ENCODE measurements at places on chromosomes 11 and 22.

DNA sequence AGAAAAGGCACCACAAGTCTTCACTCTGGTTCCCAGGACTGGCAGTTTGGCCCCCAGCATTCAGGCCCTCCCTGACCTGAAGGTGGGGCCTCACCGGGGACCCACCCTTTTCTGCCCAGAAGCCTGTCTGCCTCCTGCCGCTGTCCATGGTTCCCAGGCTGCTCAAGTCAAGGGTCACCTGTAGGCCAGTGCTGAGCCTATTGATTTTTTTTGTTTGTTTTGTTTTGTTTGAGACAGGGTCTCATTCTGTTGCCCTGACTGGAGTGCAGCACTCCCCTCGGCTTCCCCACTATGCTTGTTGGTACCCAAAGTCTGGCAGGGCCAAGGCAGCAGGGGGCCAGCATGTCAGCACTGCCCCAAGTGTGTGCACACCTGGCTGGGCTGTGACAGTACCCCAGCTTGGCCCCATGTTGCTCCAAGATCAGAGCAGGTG lies 11.0 kb upstream of the MED17 start:
- DNase-seq = no peak

- DNase-seq = no peak
Measured at GRCh38 chr11:96111308-96111707, 187.4 kb upstream of the MTMR2 start.

DNA sequence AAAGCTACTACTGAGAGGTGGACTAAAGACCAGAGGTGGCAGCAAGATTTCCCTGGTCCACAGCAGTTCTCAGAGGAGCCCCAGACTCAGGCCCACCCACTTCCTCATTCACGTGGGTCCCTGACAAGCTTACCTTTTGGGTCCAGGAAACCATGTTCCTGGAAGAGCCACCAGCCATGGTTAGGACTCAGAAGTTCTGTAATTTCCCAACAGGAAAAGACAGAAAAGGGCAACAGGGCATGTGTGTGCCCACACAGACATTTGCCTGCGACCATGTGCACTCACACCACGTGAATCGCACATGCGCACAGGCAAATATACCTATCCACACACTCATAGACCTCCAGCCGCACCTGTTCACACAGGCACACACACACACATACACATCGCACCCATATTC lies 42.9 kb downstream of the LRRC32 start:
- no peak for DNase-seq

DNA sequence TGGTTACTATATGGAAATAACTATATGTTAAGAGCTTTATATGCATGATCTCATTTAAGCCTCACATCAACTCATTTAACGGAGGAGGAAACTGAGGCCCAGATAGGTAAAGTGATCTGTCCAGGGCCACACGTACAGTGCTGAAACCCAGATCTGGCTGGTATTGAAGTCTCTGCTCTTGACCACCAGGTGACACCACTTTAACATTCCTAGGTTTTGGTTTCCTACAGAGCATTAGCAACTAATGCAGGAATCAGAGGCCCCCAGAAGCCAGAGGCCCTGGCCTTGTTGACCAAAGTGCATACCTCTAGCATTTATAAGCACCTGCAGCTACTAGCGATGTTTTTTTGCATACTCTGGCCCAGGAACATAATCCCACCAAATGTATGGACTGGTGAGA lies 12.9 kb upstream of the LIMK2 start:
- DNase-seq = no peak

- no peak for DNase-seq
Measured at GRCh38 chr11:25527841-25528240, 804.1 kb upstream of the ANO3 start.

GRCh38 chr11:130651066-130651855 lies 202.8 kb downstream of the ADAMTS15 start:
- no peak for DNase-seq

GRCh38 chr11:112453601-112454577 lies 193.2 kb upstream of the PLET1 start:
- no peak for DNase-seq

DNA sequence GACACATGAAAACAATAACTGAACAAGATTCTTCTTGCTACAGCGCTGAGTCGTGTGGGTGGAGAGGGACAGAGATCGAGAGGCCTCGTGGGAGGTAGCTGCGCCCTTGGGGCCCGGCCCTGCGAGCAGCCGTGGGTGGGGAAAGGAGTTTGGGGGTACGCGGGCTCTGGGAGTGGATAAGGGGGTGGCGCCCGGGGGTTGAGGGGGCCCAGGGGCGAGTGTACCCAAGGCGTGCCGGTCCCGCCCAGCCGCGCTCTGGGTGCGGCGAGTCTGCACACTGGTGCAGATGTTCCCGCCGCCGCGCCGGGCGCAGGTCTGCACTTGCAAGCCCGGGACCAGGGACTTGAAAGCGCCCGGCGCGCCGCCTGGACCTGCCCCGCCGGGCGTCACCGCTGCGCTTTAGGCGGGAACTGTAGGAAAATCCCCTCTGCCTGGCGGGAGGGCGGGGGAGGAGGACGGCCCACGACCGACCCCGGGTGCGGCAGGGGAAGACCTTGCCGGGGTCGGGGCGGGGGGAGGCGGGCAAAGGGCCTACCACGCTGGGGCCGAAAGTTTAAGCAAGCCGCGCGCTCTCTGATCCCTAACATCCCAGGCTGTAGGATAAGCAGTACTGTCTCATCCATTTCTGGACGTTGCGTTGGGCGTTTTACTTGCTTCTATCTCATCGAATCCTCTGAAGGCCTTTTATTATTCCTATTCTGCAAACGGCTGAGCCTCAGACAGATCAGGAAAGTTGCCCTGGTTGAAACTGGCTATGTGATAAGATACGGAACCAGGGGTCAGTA lies 1.4 kb upstream of the KREMEN1 start:
- no peak for DNase-seq

- DNase-seq = no peak
Measured at GRCh38 chr11:132639986-132640385, 892.3 kb downstream of the OPCML start.

- DNase-seq = no peak
Measured at GRCh38 chr11:8266246-8267241, 2.9 kb upstream of the LMO1 start.

- no peak for DNase-seq
Measured at GRCh38 chr11:84671325-84671999, 955.7 kb downstream of the DLG2 start.

GRCh38 chr11:28963187-28963586 lies 855.0 kb downstream of the METTL15 start:
- DNase-seq = no peak

- no peak for DNase-seq
Measured at GRCh38 chr11:20156280-20156875, 3.9 kb downstream of the DBX1 start.

DNA sequence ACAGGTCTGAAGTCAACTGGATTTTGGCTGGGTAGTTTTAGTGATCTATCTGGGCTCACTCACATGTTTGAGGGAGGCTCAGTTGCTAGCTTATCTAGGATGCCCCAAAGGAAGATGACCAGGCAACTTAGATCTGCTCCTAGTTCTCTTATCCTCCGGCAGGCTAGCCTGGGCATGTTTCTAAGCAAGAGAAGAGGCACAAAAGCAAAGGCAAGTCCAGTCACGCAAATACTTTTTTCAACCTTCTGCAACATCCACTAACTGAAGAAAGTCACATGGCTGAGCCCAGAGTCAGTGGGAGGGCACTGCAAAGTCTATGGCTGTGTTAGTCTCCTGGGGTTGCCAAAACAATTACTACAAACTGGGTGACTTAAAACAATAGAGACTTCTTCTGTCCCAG lies 32.9 kb upstream of the FSHB start:
- no peak for DNase-seq

DNA sequence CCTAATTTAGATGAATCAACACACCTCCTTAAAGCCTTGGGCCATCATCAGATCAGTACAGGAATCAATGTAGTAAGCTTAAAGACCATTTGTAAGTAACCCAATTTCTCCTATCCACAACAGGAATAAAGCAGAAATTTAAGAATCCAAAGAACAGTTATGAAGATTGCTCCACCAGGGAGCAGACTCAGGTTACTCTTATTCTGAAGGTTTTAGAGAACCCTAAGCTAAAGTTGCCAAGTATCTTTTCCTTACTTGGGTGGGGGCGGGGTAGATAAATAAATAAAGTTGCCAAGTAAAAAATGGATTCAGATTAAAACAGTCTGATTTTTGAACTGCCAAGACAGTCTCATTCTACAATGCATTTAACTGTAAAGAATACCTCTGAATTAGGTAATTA lies 18.1 kb downstream of the CKAP5 start:
- no peak for DNase-seq

- no peak for DNase-seq
Measured at GRCh38 chr11:86660736-86661135, 11.7 kb downstream of the ME3 start.

DNA sequence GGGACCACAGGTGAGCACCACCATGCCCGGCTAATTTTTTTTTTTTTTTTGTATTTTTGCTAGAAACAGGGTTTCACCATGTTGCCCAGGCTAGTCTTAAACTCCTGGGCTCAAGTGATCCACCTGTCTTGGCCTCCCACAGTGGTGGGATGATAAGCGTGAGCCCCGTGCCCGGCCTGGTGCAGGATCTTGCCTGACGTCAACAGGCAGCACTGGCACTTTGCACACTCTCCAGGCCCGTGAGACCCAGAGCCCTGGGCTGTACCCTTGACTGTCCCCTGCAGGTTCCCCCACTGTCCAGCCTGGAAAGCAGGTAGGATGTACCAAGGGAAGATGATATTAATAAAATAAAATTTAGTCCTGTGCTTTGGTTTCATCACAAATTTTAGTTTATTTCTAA lies 29.1 kb upstream of the PANX2 start:
- DNase-seq = no peak

GRCh38 chr22:17152971-17153370 lies 6.1 kb downstream of the HDHD5 start:
- DNase-seq = no peak

Measured in DMS79 (cell line).